AG09319 (cell line): ENCODE measurements at places on chromosomes 11 and 22.

DNA sequence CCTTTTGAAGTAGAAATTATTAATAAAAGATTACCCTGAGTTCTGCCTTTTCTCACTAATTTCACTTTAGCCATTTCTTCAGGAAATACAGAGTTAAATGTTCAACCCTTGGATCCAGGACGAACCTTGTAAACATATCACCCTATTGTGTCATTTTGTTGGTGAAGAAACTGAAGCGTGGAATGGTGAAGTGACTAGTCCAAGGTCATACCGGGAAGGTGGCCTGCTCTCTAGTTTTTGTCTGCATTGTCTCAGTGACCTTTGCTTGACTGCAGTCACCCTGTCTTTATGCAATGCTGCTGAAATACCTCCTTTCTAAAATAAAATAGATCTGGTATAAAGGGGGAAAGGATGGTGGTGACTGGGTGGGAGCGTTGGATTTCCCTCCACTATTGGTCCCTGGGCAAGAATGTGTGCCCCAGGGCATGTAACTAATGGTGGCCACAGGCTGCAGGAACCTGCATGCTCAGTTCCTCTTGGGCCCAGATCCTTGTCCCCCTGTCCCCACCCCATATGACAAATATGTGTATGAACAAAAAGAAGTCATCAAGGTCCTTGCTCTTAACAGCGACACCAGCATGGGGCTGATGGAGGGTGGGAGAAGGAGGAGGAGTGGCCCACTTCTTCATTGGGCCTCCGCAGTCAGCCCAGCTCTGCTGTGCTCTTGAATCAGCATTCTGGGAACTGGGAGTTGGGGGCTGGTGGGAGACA, 977 bp upstream of the SORL1-AS1 start:
- no peak for DNase-seq

- DNase-seq: no peak
Measured at GRCh38 chr11:123202155-123203151, 7.4 kb upstream of the CLMP start.

GRCh38 chr11:101045415-101045814, 84.2 kb downstream of the PGR start:
- DNase-seq: no peak

DNA sequence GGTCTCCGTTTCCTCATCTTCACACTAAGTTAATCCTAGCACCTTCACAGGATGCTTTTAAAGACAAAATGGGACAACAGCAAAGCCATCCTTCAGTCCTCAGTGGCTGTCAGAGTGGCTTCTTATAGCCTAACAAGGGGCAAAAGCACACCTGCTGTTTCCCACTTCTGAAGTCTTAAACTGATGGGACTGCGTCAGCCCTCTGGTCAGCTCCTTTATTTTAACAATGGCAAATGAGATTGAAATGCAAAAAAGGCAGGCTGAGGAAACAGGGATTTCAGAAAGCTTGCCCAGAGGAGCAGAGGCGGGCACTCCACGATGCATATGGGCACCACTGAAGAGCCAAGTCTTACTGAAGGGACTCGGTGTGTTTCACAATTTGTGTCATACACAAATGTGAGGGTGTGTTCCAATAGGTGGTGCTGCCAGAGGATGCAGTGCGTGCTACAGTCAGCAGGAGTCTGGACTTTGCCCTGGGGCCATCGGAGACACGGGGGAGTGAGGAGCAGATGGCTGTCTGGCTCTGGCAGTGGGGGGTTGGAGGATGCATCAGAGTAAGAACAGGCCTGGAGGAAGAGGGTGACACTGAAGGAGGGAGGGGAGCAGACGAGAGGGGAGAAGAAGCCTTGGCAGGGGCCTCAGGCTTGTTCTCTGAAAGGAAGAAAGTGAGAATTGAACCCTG, 47.3 kb downstream of the TENM4 start:
- no peak for DNase-seq

GRCh38 chr11:62150887-62151736, 27.3 kb downstream of the INCENP start:
- no peak for DNase-seq

GRCh38 chr11:46307785-46308341, 30.4 kb downstream of the CREB3L1 start:
- DNase-seq: no peak

- no peak for DNase-seq
Measured at GRCh38 chr11:113694390-113694789, 11.7 kb downstream of the TMPRSS5 start.

GRCh38 chr22:31099386-31099785, 8.0 kb downstream of the SELENOM start:
- no peak for DNase-seq

DNA sequence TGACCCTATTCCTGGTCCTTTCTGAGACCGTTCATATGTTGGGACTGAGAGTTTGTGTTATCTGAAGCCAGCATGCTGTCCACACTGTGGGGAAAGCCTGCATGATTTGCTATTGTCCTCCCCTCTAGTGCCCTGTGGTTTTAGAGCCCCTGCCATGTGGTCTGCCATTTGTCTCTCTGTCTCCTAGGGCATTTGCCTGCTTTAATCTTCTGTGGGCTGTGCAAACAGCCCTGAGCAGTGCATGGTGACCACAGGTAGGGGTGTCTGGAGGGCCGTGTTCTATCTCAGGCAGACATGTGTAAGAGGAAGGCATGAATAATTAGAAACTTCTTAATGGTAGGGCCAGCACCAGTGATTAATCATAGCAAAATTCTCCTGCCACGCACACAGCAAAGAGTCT, 23.0 kb downstream of the AMPD3 start:
- no peak for DNase-seq

DNA sequence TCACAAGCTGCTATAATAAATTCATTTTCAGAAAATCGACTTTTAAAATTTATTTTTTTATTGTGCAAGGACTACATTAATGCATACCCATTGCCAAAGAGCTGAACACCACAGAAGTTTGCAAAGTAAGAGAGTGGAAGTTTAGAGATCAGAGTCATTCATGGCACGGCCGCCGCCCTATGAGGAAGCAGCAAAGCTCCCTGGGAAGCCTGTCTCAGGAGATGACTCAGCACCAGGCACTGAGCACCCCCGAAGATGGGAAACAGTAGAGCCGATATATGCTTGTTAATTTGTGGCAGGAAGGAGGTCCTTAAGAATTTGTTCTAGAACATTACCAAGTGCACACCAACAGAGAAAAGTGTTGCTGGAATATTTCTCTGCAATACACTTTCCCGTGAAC, 693.7 kb downstream of the OPCML start:
- DNase-seq: no peak

- no peak for DNase-seq
Measured at GRCh38 chr11:14578541-14578956, 58.4 kb upstream of the PSMA1 start.

DNA sequence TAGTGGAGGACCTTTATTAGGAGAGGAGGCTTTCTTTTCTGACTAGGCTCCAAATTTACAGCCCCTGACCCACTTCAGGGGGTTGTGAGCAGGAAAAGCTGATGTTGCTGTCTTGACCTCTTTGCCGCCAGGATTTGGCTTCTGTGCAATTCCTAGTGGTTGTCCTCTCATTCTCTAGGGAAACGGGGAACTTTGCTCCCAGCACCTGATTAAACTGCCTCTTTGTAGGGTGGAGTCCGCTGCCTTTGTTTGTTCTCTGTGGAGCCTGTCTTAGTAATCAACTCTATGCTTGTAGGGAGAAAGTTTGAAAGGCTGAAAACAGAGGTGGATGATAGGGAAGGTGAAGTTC, 16.3 kb downstream of the CTNND1 start:
- DNase-seq: no peak

GRCh38 chr22:19643448-19644313, 70.6 kb upstream of the SEPTIN5 start:
- no peak for DNase-seq

DNA sequence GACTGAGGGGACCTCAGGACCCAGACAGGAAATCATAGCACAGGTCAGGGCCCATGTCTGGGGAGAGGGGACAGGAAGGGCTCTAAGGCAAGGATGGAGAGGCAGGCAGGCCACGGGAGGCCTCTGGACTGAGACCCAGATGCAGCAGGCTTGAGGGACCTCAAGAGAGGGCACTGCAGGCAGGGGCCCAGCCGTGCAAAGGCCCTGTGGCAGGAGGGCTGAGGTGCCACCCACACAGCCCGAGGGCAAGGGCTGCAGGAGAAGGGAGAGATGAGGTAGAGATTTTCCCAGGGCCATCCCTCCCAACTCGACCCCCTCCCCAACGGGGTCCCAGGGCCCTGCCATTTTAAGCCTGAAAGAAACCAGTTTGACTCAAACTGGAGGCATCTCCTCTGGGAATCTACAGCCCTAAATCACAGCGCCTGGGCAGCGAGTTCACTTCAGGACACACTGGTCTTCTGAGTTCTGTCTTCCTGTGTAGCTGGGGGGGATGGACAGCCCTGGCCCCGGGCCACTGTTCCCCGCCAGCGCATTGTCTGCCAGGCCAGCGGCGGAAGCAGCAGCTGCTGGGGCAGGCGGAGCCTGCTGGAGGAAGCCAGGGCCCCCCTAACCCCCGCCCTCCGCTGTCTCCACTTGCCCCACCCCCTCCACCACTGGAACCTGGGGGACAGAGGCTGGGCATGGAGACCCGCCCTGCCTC, 20.3 kb upstream of the WNT7B start:
- DNase-seq: peak; percentile 89

DNA sequence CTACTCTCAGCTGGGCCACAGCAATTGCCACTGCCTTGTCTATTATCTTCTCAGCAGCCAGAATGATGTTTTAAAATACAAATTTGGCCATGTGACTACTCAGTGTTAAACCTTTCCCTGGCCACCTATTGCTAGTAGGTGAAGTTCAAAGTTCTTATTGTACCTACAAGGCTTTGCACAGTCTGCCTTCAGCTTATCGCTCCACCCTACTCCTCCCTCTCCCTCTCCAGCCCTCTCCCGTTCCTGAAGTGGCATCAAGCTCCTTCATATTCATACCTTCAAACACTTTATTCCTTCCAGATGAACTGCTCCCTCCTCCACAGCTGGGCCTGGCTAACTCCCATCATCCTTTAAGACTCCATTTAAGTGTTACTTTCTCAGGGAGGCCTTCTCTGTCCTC, 37.3 kb downstream of the OR10A6 start:
- no peak for DNase-seq

DNA sequence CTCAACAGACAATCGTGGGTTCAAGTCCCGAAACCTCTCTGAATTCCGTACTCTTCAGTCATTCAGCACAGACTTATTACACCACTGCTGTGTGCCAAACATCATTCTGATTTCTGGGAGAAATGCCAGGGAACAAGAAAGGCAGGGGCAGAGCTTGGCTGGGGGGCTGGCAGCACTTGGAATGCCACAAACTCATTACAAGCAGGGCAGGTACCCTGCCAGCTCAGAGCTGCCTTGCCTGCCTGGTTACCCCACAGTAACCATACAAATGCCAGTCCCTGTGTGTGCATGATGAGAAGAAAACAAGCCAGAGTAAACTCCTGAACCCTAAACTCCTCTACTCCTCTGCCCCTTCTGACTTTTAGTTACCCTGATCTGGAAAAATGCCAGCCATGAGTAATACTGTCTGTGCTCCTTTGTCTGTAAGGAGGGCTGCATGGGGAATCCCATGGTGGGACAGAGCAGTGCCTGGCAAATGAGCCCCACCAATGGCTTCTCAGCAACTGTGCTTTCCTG, 6.9 kb upstream of the RAD9A start:
- no peak for DNase-seq

DNA sequence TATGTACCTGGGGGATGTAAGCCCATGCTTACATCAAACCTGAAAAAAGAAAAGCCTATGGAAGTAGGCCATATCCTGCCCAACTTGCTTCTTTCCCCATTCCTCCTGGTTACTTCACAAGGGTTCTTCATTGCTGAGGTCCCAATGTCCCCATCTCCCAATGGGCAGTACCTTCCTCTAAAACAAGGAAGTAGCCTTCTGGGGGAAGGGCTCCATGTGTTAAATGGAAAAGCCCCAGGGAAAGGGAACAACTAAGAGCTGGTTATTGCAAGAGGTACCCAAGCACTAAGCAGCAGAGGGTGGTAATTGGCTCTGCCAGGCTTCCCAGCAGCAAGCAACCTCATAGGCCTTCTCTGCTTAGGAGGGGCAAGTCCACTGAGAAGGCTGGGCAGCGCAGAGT, 11.3 kb downstream of the TMEM216 start:
- DNase-seq: no peak

DNA sequence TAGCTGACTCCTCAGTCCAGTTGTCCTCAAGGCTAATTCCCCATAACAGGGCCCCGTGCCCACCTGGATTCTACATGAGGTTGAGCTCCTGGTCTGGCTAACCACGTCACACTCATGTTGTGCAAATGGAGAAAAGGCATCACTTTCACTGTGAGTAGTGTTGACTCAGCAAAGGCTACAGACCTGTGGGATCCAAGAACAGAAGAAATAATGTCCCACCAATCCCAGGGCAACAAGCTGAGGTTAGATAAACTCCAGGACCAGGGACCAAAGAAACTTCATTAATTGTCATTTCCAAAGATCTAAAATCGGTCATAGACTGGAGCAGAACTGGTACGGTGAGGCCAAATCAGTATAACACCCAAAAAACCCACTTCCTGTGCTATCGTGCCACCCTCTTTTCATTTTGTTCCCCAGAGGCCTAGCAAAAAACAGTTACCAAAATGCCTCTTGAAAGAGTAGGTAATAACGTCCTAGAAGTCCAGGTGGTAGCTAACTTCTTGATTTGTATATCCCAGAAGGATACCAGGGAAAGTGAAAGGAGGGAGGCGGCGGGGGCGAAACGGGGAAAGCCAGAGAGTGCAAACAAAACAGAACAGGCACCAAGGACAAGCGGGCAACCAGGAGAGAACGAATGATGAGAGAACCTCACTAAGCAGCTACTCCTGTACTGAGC, 1.4 kb downstream of the PCSK7 start:
- DNase-seq: no peak

GRCh38 chr22:27825174-27825573, 23.6 kb upstream of the MN1 start:
- no peak for DNase-seq

DNA sequence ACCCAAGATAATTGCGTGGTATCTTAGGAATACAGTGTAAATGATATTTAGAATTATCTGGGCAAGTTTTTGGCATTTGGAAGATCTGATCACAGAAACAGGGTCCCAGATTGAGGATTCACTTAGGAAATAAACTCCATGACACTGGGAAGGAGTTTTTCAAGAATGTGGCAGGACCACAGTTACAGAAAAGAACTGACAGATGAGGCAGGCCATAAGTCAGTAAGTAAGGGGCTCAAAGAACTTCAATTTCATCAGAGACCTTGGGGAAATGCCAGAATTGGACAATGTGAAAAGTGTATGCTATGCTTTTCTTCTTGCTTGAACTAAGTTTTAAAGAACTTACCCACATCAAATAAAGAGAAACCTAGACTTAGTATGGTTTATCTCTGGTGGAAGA, 49.3 kb downstream of the RBMXL2 start:
- no peak for DNase-seq

DNA sequence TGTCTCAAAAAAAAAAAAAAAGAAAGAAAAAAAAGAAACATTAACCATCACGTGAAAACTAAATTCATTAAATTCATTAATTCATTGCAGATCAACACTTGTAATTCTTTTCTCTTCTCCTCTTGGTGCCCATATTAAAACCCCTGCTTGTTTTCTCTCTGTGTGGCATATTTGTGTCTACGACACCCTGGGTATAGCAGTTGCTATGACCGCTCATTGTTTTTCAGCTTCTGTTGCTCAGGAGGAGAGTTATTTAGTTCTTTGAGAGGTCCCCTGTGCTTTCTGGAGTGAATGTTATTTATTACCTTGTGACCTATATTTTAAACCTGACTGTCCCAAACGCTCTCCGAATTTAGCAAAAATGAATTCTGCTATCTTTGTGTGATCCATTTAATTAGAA, 62.3 kb upstream of the CLMP start:
- no peak for DNase-seq

GRCh38 chr11:45021692-45022141, 71.0 kb upstream of the TP53I11 start:
- DNase-seq: peak; percentile 79
